ENCODE measurements at places on chromosomes 5 and 9.

- DNase-seq = no peak
Measured at GRCh38 chr9:129485145-129485774, 135.6 kb downstream of the C9orf50 start.

GRCh38 chr5:74945561-74946165 is 79.5 kb upstream of the FAM169A start:
- DNase-seq = no peak

DNA sequence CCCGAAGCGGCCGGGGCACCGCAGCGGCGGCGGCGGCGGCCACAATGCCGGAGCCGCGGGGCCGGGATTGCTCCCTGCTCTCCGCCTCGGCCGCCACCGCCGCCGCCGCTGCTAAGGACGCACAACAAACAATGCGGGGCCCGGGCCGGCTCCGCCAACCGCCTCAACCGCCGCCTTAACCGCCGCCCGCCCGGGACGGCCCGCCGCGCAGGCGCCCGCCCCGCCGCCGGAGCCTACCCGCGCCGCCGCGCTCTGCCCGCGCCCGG is 254 bp downstream of the STRBP start:
- no peak for DNase-seq

DNA sequence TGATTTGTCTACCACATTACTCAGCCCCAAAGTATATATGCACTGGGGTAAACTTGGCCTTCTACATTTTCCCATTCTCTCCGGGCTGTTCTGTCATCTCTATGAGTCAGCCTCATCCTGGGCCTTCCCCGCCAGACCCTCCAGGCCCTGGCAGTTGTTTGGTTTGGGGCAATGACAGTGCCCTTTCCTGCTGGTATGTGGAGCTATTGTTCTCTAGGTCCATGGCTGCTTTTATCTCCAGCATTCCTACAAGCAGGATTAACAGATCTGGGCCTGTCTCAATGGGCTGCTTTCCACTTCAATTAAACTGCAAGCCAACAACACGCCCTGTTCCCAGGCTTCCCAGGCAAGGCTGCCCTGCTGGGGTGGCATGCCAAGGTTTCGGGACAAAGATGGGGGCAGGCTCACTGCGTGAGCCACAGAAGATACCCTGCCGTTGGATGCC is 136.4 kb downstream of the SLIT3 start:
- no peak for DNase-seq

DNA sequence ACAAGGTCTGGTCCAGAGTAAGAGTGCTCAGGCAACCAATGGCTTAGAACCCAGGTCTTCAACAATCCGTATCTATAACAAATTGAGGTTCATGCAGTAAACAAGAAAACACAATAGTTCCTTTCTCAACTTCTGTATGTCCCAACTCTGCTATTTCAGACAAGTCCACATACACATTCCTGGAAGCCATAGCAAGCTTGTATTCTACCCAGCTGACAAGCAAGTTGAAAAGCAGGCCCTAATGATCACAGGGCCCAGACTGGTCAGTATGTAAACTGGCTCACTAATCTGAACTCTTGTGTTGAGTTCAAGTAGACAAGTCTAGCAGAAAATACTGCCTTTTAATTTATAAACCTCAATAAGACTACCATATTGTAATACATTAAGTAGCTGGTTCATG is 26.9 kb downstream of the FNIP1 start:
- no peak for DNase-seq

DNA sequence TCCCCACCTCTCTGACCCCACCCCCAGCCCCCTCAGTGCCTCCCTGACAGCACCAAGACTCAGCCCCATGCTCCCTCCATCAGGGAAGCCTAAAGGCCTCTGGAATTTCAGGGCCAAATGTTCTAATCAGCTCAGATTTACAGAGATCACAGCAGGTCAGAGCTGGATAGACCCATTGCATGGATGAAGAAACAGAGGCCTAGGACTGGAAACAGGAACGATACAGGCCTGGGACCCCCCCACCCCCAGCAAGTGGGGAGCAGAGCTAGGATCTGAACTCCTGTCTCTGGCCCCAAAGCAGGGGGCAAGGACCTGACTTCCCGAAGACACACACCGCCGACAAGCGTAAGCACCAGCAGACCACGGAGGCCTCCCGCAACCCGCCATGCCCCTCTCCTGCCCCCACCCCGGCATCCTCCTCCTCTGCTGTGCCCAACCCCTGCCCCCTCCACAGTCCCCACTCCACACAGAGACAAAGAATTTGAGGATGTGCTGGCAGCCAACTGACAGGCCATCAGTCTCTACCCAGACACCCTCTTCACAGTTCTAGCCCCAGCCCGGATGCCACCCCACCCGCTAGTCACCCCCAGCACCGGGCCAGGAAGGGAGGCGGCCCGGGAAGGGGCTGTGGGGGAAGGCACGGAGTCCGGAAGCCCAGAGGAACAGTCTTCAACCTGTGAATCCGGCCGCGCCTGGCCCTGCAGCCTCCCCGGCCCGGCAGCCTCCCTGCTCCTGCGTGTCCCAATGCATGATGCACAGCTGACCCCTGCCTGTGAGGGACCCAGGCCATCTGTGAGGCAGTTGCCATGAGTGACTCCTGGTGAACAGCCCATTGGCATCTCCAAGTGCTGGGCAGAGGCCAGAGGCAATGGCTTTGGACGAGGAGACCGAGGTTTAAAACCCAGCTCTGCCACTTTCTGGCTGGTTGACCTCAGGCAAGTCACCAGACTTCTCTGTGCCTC is 31.3 kb downstream of the NDUFA8 start:
- no peak for DNase-seq
